Osteoblast (primary cell): ENCODE measurements at places on chromosomes 12 and 14. TPM values are rescaled to one million over a fixed set of nuclear protein-coding genes. Genes with fewer than 3 reads are reported as not detected.

DNA sequence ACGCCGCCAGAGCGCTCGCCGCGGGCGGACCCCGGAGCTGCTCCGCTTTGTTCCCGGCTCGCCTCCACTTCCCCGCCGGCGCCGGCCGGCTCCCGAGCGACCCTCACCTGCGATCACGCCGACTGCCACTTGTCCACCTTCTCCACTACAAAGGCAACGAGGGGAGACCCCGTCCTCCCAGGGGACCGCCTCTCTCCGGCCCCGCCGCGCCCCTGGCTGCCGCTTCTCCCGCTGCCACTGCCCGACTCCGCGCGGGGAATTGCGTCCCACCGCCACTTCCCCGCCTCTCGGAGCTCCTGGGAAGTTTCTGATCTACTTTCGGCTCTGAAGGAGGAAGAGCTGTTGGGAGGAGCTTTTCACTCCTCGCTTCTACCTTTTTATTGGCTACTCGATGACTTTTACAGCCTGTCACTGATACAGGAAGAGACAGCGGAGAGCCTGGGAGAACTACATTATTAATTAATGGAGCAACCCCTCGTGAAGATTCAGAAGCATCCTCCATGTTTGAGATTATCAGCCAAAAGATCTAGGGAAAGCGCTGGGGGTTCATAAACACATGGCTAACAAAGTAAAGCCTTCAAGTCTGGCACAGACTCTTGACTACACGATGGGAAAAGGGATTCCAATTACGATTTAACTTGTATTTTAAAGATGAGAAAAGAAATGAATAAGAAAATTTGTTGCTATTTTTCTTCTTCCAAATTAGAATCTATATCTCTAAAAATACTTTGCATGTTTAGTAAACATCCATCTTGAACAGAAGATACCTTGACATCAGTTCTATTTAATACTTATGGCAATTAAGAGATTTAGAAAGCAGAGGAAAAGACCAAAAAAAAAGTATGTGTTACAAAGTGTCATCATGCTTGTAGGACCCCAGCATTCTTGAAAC, at the start of gene BAZ1A:
BAZ1A (minus strand) TSS at position 330 of the 892 bp plus-strand sequence. CDS start 756 bp downstream, outside the sequence.
- H3K36me3 ChIP-seq, result no peaks in the 10 kb centered on the region
- peaks cover 3% of the 10 kb centered on the region for H3K4me1 ChIP-seq
- peak within 1 kb of the TSS; percentile 92 for H3K4me3 ChIP-seq
- H3K27me3 ChIP-seq, result no peaks in the 10 kb centered on the region

AMDHD1 gene
- total RNA-seq, result 0.29 and 0.36 TPM in 2 replicates

DNA sequence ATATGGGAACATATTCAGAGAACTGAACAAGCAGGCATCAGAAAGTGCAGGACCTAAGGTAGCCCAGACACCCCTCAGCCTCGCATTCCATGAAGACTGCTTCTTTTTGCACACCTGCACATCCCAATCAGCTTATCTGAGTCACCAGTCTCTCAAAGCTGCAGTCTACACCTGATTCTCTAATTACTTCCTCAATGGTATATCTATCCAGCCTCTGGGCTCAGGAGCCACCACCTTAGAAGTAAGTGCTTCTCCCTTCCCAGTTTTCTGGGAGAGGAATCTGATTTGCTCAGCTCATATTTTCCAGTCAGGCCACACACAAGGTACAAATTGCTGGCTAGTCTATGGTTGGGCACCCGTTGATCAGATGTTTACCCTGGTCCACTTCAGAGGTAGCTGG, 21.7 kb downstream of the TC2N start:
- no peaks in the 10 kb centered on the region for H3K27me3 ChIP-seq
- no peak overlapping the region for H3K27ac ChIP-seq
- no peak overlapping the region for H3K4me3 ChIP-seq
- DNase-seq, result no peak

GRCh38 chr14:92660571-92660970, 87.9 kb downstream of the LGMN start:
- H3K27me3 ChIP-seq, result no peaks in the 10 kb centered on the region
- H3K27ac ChIP-seq, result no peak overlapping the region
- DNase-seq, result no peak
- peaks cover 16% of the 10 kb centered on the region for H3K36me3 ChIP-seq
- H3K4me1 ChIP-seq, result no peaks in the 10 kb centered on the region

OAS2 gene
- total RNA-seq, result 8.3 and 18.1 TPM in 2 replicates

DNA sequence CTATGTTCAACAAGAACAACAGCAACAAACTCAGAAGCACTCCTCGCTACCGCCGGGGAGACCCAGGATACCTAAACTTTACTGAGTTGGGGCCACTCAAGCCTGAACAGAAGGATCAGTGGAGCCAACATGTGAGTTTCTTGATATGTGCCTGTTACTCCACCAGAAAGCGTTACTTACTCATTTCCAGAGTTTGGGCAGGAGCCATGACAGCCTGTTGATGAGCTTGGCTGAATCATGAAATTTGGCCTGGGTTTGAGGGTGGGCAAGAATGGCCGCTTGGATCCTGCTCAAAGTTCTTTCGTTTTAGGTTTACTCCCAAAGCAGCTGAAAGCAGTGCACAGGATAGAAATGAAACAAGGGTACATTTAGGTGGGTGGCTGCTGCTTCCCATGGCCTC, 12.0 kb upstream of the GALNT6 start:
- H3K36me3 ChIP-seq, result no peaks in the 10 kb centered on the region
- no peak overlapping the region for H3K4me3 ChIP-seq
- H3K27ac ChIP-seq, result no peak overlapping the region
- H3K4me1 ChIP-seq, result peaks cover 7% of the 10 kb centered on the region
- H3K27me3 ChIP-seq, result no peaks in the 10 kb centered on the region
